Dermis microvascular lymphatic vessel endothelial cell (primary cell): ENCODE measurements at places on chromosomes 2 and 18. TPM values are rescaled to one million over a fixed set of nuclear protein-coding genes. Genes with fewer than 3 reads are reported as not detected.

DNA sequence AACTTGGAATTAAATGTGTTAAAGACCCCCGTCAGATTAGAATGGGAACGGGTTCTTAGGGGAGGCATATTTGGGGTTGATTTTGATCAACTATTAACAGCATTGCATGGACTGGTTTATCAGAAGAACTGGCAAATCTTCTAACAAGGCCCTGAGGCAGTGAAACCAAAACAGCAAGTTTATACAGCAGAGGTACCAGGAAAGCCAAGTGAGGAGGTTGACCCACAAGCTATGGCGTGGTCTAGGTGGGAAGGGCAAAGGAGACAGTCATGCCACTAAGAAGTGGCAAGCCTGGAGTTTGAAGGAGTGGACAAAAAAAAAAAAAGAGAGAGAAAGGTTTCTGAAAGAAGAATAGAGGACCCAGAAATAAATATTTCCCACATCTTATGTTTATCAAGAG is 187.0 kb downstream of the MREG start:
- no peak for DNase-seq

DNA sequence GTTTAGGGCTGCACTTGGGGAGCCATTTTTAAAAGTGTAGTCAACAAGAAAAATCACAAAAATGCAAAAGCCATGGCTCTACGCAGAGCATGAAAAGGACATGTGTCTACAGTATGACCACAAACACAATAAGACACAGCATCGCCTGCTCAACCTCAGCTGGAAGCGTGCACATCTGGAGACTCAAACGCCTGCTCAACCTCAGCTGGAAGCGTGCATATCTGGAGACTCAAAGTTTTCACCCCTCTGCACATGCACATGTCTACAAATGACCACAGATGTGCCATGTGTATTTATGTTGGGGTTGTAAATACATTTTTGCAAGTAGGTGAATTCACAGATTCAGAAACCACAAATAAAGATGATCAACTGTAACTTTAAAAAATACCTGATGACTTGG is 196.9 kb downstream of the DOK6 start:
- DNase-seq, result no peak

DNA sequence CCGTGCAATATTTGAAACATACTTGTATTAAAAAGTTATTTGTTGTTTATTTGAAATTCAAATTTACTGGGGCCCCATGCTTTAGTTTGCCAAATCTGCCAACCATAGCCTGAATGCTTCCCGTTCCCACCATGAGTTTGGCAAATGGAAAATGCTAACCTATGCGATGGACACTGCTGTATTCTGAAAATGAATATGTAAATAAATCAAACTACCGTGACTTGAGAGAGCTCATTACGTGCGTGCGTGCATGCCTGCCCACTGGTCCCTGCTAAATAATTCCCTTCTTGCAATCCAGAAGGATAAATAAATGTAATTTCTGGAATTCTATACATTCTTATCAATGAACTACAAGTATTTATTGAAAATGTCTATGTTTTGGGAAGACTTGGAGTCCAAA is 3.2 kb downstream of the BOD1L2 start:
- no peak for DNase-seq

DNA sequence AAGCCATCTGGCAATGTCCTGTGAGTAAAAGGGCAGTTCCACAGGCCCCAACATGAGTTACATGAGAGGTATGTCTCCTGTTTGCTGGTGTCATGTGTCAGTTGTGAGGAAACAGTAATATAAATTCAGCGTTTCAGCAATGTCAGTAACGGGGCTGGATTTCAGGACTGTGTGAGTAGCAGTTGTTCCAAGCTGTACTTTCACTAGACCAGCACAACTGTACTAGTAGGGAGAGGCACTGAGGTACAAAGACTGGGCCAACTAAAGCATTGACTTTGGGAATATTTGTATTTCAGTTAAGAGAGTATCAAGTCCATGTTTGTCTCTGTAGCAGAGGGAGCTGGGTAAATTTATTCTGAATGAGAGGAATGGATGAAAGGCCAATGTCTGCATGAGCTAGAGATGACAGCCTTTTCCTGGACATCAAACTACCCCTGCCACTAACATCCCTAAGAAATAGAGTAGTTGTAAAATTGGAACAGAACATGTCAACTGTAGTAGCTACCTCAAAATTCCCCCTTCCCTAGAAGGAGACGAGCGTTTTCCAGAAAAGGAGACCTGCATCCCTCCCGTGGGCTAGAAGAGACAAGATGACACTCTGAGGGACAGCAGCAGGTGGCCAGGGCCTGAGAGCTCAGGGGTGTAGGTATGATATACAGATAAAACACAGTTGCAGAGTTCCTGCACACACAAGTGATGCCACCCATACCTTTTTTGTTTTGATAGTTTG is 24.4 kb downstream of the EIF4E2 start:
- no peak for DNase-seq

DNA sequence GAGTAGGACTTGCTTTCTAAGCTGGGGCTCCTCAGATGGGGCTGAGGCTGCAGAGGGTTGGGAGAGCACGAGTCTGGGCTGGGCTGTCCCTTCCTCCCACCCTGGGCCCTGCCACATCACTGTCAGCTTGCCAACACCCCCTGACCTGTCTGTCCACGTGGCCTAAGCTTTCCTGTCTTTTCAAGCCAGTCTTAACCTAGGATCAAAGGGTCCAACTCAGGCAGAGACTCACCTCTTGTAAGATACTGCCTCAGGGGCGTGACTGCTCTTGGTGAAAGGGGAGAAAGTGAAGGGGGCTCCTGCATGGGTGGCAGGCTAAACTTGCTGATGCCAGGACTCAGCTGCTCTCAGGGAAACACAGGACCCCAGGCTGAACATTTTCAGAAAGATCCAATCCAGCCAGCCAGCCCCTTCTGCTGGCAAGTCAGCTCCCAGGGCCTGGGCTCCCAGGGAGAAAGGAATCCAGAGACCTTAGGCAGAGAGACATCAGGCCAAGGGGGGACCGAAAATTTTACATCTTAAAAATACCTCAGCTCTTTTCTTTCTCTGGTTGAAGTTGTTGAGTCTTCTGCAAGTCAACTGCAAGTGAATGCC is 144.2 kb upstream of the ID2 start:
- no peak for DNase-seq

- no peak for DNase-seq
Observed at GRCh38 chr2:98545591-98545990, 62.7 kb downstream of the COA5 start.

DNA sequence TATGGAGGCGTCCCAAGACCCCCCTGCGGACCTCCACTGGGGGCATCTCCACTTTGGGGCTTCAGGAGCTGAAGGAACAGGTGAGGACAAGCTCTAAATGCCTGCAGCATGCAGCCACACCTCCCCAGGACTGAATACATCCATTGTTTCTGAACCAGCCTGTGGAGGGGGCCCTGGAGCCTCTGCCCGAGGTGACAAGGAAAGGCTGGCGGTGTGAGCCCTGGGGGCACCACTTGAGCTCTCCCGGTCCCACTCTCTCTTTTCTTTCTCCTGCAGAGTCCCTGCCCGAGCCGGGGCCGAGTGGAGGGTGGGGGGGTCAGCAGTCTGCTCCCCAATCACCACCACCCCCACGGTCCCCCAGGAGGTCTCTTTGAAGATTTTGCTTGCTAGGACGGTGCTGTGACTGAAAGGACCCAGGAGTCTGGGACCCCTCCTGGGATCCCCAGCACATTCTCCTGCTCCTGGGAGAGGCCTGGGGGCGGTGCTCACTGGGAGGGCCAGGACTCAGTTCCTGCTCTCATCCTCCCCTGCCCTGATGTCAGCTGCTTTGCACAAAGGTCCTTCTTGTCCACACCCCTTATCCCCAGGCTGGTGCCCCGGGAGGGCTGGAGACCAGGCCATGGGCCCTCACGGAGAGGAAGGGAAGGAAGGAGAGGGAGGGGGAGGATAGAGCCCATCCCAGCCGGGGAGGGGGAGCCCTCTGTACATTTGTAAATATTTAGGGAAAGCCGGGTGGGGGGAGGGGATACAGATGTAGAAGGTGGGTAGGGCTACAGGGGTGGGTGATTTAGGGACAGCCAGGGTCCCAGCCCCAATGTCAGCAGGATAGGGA is 5.7 kb downstream of the CHPF start:
- DNase-seq, result no peak

DNA sequence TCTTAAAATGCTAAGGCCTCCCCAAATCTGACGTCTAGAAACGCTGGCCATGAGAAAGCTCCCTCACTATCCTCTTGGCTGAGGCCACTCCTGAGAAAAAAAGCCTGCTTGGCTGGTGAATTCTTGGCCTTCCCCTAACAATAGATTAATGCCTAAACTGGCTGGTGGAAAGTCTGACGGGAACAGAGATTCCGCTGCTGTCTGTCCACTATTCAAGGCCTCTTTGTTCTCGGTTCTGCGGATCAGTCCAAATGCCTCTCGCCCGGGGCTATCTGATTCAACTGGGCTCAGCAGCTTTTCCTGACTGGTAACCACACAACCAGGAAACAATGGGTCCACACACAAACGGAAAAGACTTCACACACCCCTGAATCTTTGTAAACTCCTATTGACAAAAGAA is 27.2 kb downstream of the PXDN start:
- peak; percentile 96 for DNase-seq

GRCh38 chr2:200042944-200043343 is 87.6 kb downstream of the MAIP1 start:
- DNase-seq, result no peak

- no peak for DNase-seq
Observed at GRCh38 chr2:110843496-110843895, 111.1 kb downstream of the ACOXL start.

GRCh38 chr2:83081826-83082690 is 1377.0 kb downstream of the SUCLG1 start:
- DNase-seq, result peak; percentile 98

DNA sequence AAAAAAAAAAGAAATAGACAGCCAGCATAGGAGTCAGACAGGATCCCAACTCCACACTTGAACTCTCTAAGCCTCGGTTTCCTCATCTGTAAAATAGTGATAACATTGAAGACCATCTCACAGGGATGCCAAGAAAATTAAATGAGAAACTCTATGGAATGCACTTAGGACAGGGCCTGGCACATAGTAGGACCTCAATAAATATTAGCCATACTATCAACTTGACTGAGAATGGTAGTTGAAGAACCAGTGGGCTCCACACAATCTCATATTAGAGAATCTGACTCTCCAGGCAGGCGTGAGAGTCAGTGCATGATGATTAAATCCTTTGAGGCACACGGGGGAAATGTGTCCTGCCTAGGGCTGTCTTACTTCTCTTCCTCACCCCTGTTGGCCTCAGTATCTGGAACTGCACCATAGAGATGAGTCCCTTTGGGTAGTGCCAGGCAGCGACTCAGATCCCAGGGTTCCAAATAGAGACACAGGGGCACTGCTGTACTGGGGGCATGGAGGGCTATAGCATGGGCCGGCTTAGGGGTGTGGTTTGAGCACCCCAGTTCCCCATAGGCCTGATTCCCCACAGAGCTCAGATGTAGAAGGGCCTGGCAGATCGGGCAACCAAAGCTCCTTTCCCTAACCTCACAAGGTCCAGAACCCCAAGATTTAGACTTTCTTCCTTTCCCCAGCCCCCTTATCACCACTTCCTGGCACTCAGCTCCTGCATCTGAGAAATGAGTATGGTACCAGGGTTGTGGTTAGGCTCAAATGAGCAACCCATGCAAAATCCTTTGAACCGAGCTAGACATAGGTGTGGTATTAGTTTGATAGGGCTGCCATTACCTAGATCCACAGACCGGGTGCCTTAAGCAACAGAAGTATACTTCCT is 51.3 kb upstream of the CAB39 start:
- no peak for DNase-seq

- DNase-seq, result no peak
Observed at GRCh38 chr2:85310330-85310729, 17.5 kb downstream of the TGOLN2 start.

- DNase-seq, result no peak
Observed at GRCh38 chr2:156884216-156884615, 373.3 kb upstream of the GALNT5 start.

GRCh38 chr2:213107728-213108127 is 43.7 kb downstream of the IKZF2 start:
- DNase-seq, result no peak

- no peak for DNase-seq
Observed at GRCh38 chr18:68435581-68435980, 279.3 kb downstream of the TMX3 start.

GRCh38 chr18:21085579-21086166 is 25.9 kb downstream of the ROCK1 start:
- DNase-seq, result no peak

LNPK gene
- 4.2 and 5.7 TPM in 2 replicates for total RNA-seq

COL6A3 gene
- total RNA-seq, result under 0.01 and 6.6 TPM in 2 replicates

ARMC9 gene
- 6.0 and 7.2 TPM in 2 replicates for total RNA-seq

LOXL3 gene
- total RNA-seq, result 0.77 and 2.0 TPM in 2 replicates

RNF125 gene
- total RNA-seq, result 4.4 and 4.5 TPM in 2 replicates

EGR4 gene
- total RNA-seq, result not detected in 2 replicates

CAB39 gene
- total RNA-seq, result 46.0 and 56.9 TPM in 2 replicates

SLC9A4 gene
- not detected in 2 replicates for total RNA-seq

MREG gene
- 1.9 and 3.3 TPM in 2 replicates for total RNA-seq
